ELR (cell line): ENCODE measurements at places on chromosomes 5 and 9.
A peak's percentile ranks its signal among the peaks of the same experiment; 100 is the strongest.

DNA sequence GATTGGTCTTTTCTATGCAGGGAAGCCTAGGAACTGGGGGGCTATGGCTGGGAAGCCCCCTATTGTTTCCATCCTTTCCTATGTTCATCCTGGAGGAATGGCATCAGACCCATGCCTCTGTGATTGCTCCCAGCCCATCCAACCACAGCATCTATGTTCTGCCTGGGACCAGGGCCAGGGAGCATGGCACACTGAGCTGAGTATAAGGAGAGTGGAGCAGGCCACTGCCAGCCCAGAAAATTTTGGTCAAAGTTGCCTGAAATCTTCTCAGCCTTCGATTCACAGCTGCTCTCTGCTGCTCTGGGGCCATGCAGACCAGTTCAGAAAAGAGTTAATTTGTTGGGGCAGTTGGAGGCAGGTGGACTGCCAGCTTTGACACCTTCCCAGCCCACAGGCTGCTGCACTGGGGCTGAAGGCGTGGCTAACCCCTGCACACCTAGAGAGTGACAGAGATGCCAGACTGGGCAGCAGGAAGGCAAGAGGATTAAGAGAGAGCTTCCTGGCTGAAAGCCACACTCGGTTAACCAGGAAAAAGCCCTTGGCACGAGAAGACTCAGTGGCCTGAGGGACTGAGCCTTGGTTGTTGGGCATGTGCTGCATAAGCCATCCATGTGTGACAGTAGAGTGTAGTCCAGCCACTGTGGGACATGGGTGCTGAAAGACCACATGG is 12.1 kb downstream of the TGFBI start:
- DNase-seq, result no peak

GRCh38 chr9:114616684-114617520 is 5.8 kb downstream of the TMEM268 start:
- no peak for DNase-seq

DNA sequence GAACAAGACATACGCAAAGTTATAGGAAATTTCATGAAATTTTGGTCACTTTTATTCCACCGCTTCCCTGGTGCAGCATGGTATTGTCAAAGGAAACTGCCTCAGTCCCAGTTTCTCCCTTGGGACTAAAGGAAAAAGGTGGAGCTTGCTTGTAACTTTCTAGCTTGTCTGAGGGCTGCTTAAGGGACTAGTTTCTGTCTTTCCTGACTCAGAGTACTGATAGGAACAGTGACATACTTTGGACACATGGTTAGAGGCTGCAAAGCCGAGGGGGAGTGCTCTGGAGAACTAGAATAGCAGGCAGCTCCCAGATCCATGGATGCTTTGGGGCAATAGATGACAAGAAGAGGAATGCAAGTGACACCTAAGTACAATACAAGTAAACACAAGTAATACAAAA is 136.7 kb downstream of the CDC42SE2 start:
- DNase-seq, result no peak

DNA sequence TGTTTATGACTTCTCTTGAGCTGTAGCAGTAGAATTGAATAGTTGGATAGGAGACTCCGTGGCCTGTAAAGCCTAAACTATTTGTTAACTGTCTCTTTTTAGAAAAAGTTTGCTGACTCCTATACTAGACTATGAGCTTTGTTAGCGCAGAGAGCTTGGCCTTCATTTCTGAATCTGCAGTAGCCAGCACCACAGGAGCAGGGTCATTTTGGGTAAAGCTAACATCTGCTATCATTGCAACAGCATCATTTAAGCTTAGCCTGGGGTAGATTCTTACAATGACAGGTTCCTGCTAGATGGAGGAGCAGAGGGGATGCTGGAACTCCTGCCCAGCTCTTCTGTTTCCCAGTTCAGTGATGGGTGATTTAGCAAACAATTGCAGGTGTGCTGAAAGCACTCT is 133.7 kb upstream of the ASTN2 start:
- no peak for DNase-seq

- no peak for DNase-seq
These were observed 441.2 kb upstream of the ZNF462 start for GRCh38 chr9:106421772-106422171.

DNA sequence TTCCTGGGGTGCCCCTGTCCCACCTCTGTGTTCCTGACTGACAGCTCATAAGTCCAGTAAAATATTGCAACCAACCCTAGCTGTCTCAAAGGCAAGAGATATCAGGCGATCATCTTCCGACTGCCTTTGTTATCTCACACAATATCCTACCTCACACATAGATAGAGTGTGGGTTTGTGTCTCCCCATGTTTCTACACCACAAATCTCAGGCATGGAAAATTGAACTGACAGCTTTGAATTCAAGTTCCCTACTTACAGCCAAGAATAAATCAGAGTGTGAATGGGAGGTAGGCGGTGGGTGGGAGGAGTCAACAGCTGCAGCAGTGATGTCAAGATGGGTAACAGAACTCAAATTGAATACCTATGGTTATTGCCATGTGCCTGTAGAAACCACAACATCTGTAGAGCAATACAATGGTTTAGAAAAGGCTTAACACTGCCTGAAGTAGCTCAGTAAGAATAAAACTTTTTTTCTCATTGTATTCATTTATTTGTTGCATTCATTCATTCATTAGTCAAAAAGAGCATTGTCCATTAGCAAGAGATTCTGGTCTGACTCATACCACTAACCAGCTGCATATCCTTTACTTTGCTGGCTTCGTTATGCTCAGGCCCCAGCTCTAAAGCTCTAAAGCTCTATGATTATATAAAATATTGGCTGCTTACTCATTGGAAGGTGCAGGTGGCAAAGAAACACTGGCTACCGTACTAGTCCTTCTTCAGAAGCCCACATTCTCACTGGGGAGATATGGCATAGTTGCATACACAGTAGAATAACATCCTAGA is 108.2 kb upstream of the DMAC1 start:
- DNase-seq, result no peak

- peak; percentile 58 for DNase-seq
These were observed 28.7 kb downstream of the ENHO start for GRCh38 chr9:34493972-34494535.

DNA sequence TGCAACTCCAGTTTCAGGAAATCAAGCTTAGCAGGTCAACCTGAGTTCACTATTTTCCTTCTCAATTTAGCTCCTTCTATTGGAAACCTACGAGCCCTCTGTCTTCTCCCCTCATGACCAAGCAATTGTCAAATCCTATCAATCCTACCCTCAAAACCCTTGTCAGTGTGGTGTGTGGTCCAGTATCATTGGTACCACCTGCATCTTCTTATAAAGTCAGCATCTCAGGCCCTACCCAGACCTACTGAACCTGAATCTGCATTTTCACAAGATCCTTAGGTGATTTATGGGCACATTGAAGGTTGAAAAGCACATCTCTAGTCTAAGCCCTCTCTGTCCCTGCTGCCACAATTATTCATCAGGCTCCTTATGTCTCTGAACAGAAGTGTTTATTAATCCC is 77.6 kb upstream of the NR4A3 start:
- DNase-seq, result no peak

- DNase-seq, result peak; percentile 94
These were observed 79.2 kb upstream of the ABCA1 start for GRCh38 chr9:105007143-105007542.

DNA sequence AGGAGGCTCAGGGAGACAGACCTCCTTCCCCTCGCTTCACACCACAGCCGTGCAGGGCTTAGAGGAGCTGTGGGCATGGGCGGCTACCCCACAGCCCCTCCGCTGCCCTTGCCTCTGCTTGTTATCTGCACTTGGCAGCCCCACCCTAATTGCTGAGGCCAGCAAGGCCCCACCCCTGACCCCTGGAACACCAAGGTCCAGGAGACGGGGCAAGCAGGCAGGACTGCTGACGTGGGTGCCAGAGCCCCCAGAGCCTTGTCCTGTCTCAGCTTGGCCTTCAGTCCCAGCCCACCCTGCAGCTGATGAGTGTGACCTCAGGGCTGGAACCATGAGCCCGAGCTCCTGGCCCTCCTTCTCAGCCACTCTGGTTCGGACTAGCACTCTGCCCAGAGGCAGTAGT is 29.1 kb upstream of the NEURL1B start:
- DNase-seq, result no peak

GRCh38 chr5:139178589-139178917 is 19.6 kb downstream of the SIL1 start:
- no peak for DNase-seq

DNA sequence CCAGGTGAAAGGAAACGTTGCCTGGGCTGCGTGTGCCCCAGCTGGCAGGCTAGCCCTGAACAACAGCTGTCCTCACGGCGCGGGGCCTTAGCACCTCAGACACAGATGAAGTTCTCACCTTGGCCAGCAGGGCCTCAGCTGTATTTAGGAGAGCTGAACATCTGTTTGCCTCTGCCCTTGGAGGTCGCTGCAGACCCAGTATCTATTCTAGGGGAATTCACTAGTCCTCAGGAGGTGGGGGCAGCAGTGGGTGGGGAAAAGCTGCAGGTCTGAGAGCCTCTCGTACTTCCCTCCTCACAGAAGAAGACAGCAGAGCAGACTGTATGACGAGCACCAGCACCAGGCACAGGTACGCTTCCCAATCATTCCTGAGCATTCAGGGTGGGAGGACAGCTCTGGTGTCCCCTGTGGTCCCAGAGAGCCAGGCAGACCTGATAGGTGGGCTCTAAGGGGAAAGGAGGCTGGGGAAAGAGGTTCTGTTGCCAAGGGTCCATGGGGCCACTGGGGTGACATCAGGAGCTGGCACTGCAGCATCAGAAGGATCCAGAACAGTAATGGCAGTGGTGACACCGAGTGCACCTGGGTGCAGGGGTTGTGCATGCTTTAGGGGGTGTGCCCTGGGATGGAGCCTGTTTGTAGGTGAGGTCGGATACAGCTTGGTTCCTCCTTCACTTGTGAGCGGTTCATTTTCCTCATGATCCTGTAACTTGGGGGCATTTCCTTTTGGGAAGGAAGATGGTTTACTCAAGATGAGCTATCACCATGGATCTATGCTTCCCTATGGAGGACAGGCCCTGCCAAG is 13.8 kb downstream of the CD74 start:
- DNase-seq, result no peak

GRCh38 chr5:173557123-173557903 is 59.1 kb downstream of the BOD1 start:
- DNase-seq, result no peak

- peak; percentile 67 for DNase-seq
These were observed 19.3 kb downstream of the SLC6A7 start for GRCh38 chr5:150209099-150209635.

DNA sequence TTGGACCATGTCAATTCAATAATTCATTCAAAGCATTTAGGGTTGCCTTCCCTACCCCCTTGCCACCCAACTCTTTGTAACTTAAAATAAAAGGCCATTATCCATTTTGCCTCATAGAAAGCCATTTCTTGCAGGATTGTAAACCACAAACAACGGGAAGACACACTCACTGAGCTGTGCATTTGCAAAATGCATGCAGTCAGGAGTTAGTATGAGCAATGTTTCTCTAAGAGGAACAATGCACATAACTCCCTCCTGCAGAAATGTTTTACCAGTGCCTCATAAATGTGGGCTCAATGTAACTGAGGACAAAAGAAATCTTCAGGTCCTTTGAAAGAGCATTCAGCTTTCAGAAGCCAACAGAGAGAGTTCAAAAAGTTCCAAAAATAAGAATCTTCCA is 98.5 kb upstream of the ABCA1 start:
- DNase-seq, result peak; percentile 71

DNA sequence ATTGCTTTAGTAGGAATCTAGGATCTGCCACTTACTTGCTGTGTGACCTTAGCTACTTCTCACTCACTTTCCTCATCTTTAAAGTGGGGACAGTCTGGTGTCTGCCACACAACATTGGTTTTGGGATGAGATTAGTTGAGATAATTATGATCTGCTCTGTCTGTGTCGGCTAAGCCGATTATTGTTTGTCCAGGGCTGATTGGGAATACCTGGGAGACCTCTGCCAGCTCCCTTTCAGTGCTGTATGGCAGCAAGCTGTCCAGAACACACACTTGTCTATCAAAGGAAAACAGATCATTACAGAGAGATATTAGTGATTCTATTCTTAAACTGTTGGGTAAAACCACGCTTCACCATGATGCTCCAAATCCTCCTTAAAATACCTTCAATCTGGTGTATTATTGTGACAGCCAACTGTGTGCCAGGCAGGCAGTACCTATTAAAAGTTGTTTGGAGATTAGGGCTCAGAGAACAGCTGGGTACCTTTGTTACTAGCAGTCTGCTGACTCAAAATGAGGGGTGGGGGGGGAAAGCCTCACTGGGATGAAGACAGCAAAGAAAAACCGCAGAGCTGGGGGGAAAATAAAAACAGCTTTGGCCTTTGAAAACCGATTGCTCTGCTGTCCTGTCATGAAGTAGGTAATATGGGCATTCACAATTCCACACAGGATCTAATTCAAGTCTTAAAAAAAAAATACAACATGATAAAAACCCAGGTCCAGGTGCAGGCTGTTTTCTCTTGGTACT is 458.4 kb upstream of the C9orf72 start:
- no peak for DNase-seq
